GM06990 (cell line): ENCODE measurements at places on chromosomes 5 and 9.

DNA sequence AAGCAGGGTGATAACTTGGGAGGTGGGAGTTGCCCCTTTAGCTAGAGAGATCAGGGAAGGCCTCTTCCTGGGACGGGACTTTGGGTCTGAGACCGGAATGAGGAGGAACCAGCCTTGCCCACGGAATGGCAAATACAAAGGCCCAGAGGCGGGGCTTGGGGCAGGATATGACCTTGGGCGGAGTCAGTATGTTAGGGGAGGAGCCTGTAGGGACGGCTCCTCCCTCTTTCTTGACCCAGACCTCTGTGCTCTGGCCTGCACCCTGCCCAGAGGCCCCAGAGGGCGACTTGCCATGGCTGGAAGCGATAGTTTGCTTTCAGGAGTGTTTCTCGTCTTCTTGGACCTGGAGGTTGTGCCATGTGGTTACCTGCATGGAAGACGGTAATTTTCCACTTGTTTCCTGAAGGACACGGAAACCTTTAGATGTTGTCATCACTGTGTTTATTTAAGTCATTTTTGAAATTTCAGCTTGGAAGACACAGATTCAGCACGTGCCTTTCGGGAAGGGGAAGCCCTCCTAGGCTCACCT lies 85.6 kb downstream of the DAB2IP start:
- DNase-seq = no peak

DNA sequence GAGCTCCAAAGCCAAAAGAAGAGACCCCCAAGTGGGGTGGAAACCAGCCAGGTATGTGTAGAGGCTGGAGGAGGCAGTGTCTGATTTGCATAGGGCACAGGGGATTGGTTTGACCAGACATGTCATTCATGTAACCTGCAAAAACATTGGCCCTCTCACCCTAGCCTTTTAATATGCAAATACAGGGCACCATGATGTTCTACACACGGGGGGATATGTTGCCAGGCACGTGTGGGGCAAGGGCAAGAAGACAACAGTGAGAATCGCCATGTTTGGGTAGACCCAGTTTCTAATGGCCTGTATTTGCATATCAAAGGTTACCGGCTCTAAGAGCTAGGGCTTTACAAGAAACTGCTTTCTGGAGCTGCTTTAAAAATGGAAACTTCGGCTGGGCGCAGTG lies 208.9 kb downstream of the GOLPH3 start:
- DNase-seq = no peak

GRCh38 chr5:158928404-158928803 lies 171.3 kb downstream of the EBF1 start:
- no peak for DNase-seq

DNA sequence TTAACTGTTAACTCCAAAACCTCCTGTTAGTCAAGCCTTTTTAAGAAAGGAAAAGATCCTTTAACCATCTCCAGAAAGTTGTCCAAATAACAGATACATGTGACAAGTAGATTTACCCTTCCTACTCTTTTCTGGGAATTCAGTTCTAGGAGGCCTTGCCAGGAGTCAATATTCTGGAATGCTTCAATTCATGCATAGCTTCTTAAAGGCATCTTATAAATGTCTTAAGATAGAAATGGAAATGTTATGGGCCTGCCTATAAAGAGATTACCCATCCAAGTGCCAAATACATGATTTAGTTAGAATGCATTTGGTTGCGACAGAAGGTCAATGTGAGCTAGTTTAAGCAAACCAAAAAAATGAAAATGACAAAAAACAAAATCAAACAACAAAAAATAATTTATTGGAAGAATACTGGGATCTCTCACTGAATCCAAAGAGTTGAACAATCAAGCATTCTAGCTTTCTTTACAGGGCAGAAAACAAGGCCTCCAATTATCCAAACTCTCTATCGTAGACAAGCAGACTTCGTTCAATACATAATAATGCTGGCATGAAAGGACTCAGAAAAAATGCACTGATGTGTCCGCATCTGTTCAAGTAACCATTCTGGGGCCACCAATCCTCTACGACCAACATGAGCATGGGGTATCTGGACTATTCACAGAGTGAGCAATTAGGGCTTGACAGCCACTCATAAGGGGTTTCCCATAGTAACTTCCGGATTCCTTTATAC lies 188.6 kb downstream of the CTNND2 start:
- no peak for DNase-seq

GRCh38 chr5:58459146-58460001 lies 512 bp downstream of the PLK2 start:
- DNase-seq = no peak

- DNase-seq = no peak
These were observed 423.6 kb downstream of the IRX1 start for GRCh38 chr5:4019009-4019769.

- DNase-seq = no peak
These were observed 143.8 kb downstream of the FBXL7 start for GRCh38 chr5:15643731-15644130.

DNA sequence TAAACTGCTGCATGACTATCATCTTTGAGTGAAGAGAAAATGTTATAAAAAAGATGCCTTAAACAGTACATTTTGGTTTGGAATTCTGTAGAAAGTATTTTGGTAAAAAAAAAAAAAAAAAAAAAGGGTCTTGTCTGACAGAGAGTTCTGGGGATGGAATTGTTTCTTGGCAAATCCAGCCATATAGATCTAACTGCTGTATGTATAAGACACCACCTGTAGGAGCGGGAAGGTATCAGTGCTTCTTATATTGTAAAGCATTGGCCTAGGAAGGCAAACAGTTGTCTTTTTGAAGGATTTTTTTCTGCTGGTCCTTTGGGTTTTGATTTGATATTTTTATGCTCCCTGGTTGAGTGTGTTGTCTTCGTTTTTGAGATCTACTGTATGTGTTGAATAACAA lies 2.8 kb downstream of the PURA start:
- DNase-seq = no peak

- DNase-seq = no peak
These were observed 21.7 kb downstream of the FEM1C start for GRCh38 chr5:115522832-115523403.

DNA sequence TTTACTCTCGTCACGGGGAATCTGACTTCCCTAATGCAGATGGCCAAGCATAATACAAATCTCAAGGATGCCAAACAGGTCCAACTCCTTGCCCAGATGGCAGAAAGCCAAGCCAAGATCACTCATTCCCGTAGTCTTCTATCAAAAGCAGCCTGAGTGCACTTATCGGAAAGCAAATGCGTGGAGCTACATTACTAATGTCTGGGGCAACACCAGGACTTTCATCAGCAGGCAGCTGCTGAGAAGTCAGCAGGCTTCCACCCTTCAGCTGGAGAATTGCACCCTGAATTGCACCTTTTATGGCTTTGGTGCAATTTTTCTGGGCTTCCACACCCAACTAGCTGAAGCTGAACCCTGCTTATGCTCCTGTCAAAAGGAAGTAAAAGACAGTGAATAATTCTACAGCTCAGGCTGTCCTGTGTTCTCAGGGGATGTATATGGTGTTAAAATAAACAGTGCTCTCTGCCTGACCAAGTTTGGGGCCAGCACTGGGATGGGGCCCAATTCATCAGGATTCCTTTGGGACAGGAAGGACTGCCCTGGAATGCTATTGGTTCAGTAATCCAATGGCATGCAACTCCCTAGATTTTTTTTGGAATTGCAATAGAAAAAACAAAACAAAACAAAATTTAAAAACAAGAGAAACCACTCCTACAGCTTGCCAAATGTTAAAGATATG lies 92.6 kb downstream of the DPYSL3 start:
- no peak for DNase-seq

DNA sequence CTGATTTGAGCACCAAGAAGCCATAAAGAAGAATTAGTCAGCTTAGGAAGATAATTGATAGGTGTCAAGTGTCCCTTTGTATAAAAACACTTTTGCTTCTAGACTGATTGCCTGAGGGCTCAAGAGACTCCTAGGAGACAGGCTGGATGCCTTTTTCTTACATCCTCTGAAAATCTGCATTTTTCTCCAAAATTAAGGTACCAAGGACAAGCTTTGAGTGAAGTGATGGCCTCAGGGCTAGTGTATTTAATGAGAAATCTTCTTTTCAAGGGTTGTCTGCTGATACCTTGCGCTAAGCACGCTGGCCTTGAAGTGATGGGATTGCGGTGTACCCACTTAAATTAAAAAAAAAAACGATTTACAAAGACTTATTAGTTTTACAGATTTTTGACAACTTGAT lies 304.0 kb downstream of the TLR4 start:
- no peak for DNase-seq

- DNase-seq = no peak
These were observed 40.3 kb upstream of the SLC12A7 start for GRCh38 chr5:1152156-1152555.

DNA sequence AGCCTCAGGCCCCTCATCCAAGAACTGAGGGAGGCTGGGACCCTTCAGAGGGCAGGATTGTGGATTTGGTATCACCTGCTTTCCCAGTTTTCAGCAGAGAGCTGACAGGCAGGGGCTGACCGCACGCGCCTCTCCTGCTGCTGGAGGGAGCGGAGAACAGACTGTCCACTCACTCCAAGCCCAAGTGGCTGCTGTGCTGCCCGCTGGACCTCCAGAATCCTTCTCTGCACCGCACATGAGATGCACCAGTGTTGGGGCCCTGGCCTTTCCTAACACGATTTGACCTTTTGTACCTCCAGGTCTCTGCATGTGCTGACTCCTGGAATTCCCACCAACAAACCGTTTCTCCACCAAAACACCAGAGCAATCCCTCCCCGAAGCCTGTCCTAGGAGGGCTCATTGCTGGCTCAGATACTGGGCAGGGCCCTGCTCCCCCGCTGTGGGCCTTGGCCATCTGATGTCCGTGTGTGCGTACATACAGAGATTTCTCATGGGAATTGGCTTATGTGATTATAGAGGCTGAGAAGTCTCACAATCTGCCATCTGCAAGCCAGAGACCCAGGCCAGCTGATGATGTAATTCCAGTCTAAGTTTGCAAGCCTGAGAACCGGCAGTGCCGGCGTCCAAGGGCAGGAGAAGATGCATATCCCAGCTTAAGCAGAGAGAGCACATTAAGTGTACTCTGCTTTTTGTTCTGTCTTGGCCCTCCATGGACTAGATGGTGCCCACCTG lies 141.7 kb downstream of the GADD45G start:
- DNase-seq = no peak

DNA sequence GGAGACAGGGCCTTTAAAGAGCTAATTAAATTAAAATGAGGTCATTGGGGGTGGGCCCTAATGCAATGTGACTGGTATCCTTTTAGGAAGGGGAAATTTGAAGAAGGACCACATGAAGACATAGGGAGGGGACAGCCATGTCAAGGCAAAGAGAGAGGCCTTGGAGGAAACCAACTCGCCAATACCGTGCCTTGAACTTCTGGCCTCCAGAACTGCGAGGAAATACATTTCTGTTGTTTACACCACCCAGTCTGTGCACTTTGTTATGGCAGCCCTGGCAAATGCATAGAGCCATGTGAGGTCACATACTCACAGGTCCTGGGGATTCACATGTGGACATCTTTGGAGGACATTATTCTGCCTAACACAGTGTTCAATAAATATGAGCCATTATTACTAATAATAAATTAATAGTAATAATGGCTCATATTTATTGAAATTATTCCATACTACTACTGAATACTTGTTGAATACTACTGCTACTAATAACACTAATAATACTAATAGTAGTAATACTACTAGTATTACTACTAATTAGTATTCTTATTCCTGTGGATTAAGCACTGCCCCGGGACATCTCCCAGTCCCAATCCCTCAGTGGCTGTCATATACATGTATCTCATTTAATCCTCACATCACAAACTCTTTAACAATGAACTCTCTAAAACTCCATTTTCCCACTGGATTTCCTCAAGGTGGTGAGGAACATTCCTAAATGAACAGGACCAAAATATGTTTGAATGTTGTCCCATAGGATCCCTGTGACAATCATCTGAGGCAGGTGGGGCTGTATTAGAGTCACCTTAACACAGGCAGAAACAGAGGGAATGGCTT lies 8.4 kb downstream of the TRAF1 start:
- no peak for DNase-seq

- DNase-seq = no peak
These were observed 25.2 kb downstream of the AQP7 start for GRCh38 chr9:33377089-33377715.
